Cerebellar nuclear complex (tissue), 1 donor: ENCODE measurements at places on chromosomes 12 and 14.

- no peak for DNase-seq
Measured at GRCh38 chr12:132610051-132610759, at the start of gene LRCOL1. Gene LRCOL1, minus strand, starts transcription at chr12:132610582. Its CDS starts 4,331 bp downstream, at chr12:132606251.

GRCh38 chr12:22986997-22987396 is 362.0 kb downstream of the ETNK1 start:
- no peak for DNase-seq

DNA sequence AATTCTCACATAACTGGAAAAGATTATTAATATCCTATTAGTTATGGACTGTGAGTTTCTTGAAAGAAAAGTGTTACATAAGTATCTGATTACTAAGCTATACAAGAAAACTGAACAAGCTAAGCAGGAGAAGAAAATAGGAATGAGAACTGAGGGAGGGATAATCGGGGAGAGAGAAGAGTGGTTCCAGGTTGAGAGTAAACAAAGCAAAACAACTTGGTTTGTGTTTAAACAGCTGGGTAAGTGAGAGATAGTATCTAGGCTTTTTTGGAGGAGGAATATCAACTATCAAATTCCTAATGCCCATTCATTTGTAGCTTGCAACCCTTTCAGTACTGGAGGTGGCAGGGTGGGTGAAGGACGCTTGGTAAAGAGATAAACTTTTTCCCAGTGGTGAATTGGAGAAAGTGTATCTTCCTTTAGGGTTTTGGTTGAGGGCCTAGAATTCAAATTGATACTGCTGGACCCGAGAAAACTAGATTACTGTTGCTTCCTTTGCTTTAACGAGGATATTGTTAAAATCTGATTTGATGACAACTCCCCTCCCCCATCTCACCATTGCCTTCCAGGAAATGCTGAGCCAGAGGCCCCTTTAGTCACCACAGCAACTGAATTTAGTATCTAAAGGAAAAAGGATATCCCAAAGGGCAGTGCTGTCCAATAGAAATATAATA is 2.0 kb upstream of the SLC2A3 start:
- no peak for DNase-seq

GRCh38 chr12:79266343-79267144 is 402.0 kb downstream of the SYT1 start:
- DNase-seq, result no peak

DNA sequence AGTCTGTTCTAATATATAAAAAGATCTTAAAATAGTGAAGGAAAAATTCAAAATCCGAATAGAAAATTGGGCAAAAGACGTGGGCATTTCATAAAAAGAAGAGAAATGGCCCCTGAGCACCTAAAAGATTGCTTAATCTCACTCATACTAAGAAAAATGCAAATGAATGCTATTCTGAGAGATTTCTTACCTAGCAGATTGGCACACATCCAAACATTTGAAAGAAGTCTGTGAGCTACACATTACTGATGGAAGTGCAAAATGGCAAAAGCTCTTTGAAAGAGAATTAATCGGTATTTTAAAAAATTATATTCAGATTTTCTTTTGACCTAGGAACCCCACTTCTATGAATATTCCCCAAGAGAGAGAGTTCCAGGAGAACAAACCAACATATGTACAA is 280.4 kb upstream of the GARIN6 start:
- no peak for DNase-seq
